ENCODE measurements at places on chromosomes 3 and 15.

- DNase-seq = no peak
Measured at GRCh38 chr15:94576889-94577533, 345.6 kb downstream of the MCTP2 start.

DNA sequence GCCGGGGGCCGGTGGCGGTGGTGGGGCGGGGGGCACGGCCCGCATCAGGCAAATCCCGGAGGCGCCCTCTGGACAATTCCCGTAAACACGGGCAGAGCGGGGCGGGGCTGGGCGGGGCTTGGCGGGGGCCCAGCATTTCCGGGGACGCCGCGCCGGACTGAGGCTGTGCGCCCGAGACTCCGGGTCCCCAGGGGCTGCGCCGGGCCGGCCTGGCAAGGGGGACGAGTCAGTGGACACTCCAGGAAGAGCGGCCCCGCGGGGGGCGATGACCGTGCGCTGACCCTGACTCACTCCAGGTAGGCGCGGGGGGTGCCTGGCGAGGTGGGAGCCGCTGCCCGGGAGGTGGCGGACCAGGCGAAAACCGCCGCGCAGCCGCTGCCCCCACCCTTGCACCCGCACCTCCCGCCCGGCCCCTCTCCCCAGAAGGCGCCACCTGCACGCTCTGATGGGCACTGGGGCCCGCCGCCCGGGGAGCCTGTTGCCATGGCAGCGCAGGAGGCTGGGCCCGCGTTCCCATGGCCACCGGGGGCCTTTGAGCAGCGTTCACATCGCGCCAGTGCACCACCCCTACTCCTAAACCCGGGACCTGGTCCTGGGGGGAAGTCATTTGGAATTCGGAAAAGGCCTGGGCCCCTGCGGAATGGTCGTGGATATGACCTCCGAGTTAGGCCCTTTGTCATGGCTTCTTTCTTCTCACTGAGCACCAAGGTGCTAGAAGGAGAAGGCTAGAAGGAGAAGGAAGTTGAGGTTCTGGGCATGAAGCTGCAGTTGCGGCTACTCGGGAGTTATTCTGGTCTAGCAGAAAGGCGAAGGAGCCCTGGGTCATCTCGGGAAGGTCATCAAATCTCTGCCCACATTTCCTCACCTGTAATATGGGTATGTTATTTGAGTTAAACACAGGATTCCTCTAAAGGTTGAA, 16.1 kb upstream of the SEMA4B start:
- DNase-seq = no peak

GRCh38 chr15:90062462-90062932, 39.8 kb downstream of the IDH2 start:
- DNase-seq = no peak

GRCh38 chr15:82871358-82871757, 61.9 kb downstream of the WHAMM start:
- no peak for DNase-seq

GRCh38 chr3:54321520-54321919, 199.2 kb downstream of the CACNA2D3 start:
- no peak for DNase-seq

DNA sequence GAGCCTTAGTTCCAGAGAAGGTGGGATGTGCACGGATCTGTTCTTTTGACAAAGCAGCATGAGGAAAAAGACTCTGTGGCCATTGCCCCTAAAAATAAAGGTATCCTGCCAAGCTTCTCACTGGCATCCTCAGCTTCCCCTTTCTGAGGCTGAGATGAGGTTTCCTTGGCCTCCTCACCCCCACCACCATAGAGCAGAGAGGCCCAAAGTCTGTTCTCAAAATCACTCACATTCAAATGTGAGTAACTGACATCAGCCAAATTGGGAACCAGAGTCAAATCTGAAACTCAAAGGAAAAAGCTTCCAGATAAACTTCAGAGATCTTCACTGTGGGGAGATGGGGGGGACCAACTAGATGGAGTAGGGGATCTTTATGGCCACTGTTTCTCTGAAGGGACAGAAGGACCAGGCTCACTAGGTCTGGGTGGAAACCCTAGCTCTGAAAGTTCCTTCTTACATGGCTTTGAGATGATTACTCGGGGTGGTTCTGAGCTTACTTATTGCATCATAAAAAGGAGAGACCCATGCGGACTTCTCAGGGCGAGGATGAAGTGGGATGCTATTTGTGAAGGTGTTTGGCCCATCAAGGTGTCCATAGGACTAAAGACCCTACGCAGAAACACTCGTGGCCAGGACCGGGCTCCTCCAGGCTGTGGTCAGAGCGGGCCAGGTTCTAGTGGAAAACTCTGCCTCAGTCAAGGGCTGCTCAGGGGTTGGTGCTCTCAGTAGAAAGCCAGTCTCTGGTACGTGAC, 61.5 kb upstream of the MEF2A start:
- no peak for DNase-seq

DNA sequence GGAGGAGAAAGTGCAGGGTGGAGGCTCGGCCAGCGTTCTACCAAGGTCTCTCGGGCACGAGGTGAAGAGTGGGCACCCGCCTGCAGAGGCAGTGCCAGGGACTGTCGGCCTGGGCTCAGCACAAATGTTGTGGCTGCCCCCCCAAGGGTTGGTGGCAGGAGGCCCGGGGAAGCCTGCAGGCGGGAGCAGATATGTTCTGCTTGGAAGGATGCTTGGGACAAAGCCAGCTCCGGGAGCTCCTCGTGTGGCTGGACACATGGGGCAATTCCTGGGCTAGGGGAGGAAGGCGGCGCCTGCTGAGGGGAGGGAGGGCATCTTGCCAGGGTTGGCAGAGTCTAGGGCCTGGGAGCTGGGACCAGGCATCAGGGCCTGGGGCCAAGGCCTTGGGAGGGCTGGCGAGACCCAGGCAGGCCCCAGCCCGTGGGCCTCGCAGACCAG, 30.4 kb upstream of the FBLN2 start:
- DNase-seq = no peak

DNA sequence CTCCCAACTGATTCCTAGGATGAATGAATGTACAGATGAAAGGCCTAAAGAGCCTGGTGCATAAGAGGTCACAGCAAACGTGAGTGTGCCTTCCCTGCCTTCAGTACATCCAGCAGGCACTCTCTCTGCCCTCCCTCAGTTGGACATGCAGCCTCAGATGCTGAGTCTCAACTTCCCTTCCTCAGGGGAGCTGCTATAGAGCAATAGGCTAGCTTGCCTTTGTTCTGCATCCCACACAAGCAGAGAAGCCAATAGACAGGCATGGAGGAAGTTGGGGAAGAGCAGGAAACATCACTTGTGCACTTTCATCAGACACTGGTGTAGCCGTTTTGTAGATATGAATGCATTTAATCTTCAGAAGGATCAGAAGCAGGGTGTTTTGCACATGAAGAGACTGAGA, 147.5 kb upstream of the THBS1 start:
- no peak for DNase-seq

GRCh38 chr3:108221393-108221792, 831 bp downstream of the IFT57 start:
- DNase-seq = no peak

DNA sequence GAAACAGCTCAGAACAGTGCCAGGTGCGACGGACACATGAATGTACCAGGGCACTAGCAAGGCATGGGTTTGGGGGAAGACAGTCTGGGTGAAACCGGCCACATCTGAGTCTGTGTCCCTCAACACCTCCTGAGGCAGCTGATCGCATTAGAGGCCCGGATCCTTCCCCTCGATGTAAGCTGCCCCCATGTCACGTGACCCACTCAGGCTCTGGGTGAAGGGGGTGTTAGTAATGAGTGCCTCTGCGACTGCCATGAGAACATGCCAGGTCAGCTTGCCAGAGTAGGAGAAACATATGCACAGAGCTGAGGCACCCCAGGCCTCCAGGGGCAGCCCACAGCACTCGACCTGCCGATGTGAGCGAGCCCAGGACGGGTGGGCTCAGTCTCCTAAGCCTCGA, 29.7 kb downstream of the PRR23E start:
- no peak for DNase-seq

GRCh38 chr3:160757233-160758106, 1.4 kb downstream of the PPM1L start:
- DNase-seq = no peak

DNA sequence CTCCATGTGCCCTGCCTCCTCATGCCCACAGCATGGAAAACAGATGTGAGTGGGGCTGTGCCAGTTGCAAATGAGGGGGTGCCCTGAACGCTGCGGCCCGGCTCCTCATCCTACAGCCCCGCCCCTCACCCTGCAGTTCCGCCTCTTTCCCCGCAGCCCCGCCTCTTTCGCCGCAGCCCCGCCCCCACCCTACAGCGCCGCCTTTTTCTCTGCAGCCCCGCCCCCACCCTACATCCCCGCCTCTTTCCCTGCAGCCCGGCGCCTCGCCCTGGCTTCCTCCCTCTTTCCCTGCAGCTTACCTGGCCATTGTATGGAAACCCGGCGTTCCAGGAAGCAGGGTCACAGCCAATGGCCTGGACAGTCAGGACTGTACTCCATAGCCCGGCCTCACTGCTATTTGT, 284.9 kb downstream of the TLE3 start:
- DNase-seq = no peak

DNA sequence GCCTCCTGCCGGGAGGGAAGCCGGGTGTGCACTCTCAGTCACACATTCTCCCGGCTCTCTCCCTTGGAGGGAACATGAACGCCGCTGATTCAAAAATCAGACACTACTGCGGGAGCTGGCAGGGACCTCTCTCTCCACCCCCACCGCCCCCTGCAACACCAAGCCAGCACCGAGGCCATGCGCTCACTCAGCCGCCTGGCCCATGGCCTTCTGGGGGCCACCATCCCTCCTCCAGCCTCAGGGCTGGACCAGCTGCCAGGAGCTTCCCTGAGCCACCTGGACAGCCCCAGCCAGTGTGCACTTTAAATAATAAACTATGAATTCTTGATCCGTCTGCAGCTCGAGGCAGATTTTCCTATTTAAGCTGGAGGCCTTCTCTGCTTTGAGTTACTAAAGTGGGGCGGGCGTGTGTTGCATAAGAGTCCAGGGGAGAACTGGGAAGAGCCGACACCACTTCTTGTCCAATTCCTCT, 30.6 kb downstream of the ADAMTS17 start:
- no peak for DNase-seq

DNA sequence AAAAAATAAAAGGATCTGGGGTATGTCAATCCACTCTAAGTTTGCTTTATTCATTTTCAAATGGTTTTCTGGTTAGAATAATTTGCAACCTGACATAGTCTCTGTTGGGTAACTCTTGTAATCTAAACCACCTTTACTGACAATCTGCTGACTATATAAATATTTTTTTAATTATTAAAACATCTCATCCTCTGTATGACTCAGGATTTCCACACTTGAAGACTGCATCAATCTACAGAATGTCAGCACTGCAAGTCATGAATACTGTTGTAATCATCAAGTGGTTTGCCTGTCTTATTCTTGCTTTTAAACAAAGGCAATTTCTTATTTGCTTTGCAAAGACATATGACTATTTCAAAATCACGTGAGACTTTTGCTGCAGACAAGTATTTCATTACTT, 42.1 kb downstream of the VGLL3 start:
- no peak for DNase-seq

- DNase-seq = no peak
Measured at GRCh38 chr3:64084640-64085039, 61.3 kb upstream of the PSMD6 start.

DNA sequence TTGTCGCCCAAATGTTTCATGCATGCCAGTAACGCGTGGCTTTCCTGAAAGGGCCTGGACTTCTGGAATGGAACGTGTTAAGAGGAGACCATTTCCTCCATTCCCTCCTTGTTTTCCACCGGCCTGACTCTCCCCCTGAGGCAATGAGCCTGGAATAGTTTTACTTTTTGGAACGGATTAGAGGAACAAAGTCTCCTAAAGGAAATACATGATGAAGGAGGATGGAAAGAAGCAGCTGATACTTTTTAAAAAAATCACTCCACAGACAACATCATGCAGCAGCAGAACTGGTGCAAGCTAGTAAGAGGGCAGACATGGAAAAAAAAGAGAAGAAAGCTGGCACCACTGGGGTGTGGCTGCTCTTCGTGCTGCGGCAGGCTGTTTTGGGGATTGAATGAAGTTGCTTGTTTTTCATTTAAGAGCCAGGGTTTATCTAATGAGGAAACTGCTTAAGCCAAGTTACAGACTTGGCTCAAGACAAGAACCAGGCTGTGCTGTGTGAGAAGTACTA, 3.6 kb upstream of the KBTBD12 start:
- no peak for DNase-seq

- no peak for DNase-seq
Measured at GRCh38 chr15:37880835-37881153, 53.6 kb upstream of the TMCO5A start.

DNA sequence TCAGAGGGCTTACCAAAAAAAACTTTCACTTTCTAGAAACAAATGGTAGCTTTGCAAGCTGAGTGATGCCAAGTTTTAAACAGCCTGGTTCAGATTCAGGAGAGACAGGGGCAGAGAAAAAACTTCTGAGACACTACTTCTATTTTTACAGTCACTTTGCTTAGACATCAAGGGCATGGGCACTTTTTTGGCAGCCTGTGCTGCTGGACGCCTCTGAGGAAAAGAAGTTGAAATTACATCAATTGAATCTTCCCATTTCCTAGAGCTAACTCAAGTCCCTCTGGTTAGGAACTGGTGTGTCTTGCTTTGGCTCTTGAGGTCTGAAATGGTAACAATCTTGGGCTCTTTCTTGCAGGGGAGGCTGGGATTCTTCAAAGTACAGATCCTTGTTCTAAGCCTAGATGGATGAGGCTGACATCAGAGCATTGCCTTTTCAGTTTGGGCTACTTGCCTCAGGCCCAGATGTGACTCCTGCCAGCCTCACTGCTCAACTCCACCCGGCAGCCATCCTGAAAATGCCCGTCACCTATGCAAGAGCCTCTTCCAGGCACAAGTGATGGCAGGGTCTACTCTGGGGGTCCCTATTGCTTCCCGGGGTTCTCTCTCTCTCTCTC, 357.5 kb downstream of the FOXP1 start:
- DNase-seq = no peak

GRCh38 chr3:143288944-143289343, 169.4 kb downstream of the CHST2 start:
- DNase-seq = no peak

DNA sequence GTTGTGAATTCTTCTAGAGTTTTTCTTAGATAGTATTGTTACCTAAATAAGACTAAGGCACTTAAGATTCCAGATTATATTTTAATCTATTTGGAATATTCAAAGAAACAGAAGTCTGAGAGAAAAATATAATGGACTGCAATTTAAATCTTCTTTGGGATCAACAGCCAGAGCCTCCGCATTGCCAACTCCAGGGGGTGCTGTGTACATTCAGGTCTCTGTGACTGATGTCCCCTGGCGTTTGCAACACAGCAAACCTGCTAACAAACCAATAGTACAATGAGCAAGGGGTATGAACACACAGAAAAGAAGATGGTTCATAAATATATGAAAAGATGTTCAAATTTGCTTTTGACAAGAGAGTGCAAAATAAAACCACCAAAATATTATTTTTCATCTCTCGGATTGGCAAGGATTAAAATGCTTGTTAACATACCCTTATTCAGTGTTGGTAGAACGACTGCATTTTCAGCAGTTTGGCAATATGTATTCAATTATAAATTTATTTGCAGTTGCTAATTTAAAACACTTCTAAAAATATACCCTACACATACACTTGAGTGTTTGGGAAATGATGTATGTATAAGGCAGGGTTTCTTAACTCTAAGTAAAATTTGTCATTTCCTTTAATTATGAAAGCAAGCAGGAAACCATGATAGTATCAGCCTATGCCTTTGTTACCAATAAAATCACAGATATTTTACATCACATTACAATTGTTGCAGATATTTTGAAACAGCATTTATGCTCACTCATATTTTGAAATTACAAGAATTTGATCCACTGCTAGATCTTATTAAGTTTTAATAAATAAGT, 16.1 kb upstream of the TM4SF1 start:
- DNase-seq = no peak

All from stimulated activated CD8-positive, alpha-beta memory T cell treated with anti-CD3 and anti-CD28 coated beads, Interleukin-7, amount 100 ng/mL, for 1 hour (primary cell).